ENCODE measurements at places on chromosomes 13 and 19. TPM values are rescaled to one million over a fixed set of nuclear protein-coding genes. Genes with fewer than 3 reads are reported as not detected.

DNA sequence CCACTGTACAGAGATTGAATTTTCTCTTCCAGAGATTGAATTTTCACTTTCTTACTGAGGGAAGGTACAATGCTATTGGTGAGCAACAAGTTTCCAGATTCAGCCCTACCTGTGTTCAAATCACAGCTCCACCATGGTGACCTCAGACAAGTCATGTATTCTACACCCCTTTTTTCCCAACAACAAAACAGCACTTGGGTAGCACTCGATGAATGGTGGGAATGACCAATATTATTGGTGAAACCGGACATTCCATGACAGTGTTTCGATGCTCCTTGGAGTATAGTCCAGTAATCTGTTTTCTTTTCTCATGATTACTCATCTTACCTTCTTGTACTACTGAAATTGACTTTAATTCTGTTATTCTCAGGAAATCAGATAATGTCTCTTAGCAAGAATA is 266.2 kb upstream of the SOX21 start:
- H3K27ac ChIP-seq = no peak overlapping the region
- no peak overlapping the region for H3K4me3 ChIP-seq
- H3K36me3 ChIP-seq = no peaks in the 10 kb centered on the region
- DNase-seq = no peak
- H3K27me3 ChIP-seq = no peaks in the 10 kb centered on the region

DNA sequence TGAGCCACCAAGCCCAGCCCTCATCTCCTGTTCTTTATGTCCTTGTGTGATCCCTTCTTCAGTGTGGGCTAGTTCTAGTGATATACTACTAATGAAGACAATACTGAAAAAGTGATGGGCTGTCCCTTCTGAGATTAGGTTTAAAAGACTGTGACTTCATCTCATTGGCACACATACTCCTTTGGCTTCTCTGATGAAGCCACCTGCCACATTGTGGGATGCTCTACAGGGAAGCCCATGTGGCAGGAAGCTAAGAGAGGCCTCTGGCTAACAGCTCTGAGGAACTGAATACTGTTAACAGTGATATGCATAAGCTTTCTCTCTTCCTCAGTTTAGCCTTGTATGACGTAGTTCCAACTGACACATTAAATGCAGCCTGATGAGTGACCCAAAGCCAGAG is 13.6 kb downstream of the CSNK1A1L start:
- H3K4me3 ChIP-seq = peak overlapping the region; percentile 10
- no peaks in the 10 kb centered on the region for H3K27me3 ChIP-seq
- H3K4me1 ChIP-seq = no peaks in the 10 kb centered on the region
- no peaks in the 10 kb centered on the region for H3K36me3 ChIP-seq

DNA sequence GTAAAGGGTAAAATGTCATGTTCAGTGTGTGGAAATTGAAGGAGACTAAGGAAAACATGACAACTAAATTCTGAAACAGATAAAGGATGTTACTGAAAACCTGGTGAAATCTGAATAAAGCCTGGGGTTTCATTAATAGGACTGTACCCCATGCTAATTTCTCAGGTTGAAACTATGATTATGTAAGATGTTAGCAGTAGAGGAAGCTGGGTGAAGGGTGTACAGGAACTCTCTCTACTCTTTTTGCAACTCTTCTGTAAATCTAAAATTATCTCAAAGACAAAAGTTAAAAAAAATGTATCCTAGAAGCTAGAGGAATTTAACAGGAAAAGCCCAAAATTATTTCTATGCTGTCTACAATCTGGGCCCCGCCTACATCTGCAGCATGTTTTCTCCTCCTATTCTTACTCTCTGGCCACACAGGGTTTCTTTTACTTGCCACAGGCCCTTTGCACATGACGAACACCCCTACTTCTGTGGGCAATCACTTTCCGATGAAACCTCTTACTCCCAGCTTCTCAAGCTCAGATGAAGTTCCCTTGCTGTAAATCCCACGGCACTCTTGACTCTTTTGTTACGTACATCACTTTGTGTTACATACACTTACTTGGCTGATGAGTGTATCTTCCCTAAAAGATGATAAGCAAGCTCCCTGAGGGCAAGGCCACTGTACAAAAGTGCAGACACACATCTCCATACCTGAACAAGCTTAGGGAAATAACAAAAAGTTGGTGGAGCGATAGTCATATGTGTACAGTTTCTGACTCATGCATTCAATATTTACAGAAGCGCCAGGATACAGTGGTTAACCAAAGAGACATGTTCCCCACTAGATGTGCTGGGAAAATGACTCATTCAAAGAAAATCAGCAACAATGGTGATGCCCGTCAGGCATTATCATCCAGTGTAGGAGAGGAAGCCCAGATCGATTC is 32.6 kb downstream of the RUBCNL start:
- H3K27ac ChIP-seq = peak overlapping the region; percentile 18
- no peak for DNase-seq
- no peaks in the 10 kb centered on the region for H3K27me3 ChIP-seq
- peaks cover 14% of the 10 kb centered on the region for H3K36me3 ChIP-seq
- no peak overlapping the region for H3K4me3 ChIP-seq

Gene CTXN1
- 1.2 TPM for total RNA-seq

Data from spleen (tissue), 13 donors.